Psoas muscle (tissue), 8 donors: ENCODE measurements at places on chromosomes 16 and 17.

- DNase-seq = no peak
Observed at GRCh38 chr16:28866454-28866804, 2.8 kb downstream of the SH2B1 start.

- no peak for DNase-seq
Observed at GRCh38 chr16:83849421-83849820, 41.6 kb downstream of the HSBP1 start.

- peak; percentile 82 for DNase-seq
Observed at GRCh38 chr16:86566601-86566965, at the start of gene FOXC2. TSS of gene FOXC2 (plus strand) at chr16:86566829. CDS start at chr16:86567336, 507 bp downstream.

DNA sequence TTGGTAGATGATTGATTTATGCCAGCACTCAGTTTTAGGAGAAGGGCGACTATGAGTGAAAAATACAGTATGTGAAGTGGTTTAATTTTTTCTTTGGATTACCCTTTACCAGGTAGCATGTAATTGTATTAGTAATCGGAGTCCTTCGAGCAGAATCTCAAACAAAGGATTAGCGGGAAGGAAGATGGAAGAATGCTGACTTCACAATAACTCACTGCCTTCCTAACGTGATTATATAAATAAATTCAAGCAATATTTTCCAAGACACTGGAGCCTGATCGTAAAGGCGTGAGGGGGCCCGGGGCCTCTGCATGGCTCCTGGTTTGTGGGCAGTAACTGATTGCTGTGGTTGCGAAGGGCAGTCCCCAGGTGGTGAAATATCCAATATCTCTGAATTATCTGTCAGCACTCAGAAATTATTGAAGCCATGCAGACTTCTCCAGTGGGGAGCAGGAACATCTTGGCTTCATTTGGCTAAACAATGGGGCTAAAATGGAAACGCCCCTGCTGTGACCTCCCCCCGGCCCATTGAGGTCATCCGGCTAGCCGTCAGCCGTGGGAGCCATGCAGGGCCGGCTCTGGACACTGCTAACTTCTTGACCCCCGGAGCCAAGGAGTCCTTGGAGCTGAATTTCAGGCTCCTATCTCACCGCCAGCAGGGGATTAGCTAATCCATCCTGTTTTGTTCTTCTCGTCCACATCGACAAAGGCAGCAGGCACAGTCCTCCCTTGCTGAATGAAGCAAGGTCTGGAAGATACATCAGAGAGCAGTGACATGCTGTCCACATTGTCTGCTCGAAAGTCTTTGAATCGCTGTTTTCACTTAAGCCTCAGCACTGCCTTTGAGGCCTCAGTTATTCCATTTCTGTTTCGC, 295.9 kb upstream of the N4BP1 start:
- no peak for DNase-seq

DNA sequence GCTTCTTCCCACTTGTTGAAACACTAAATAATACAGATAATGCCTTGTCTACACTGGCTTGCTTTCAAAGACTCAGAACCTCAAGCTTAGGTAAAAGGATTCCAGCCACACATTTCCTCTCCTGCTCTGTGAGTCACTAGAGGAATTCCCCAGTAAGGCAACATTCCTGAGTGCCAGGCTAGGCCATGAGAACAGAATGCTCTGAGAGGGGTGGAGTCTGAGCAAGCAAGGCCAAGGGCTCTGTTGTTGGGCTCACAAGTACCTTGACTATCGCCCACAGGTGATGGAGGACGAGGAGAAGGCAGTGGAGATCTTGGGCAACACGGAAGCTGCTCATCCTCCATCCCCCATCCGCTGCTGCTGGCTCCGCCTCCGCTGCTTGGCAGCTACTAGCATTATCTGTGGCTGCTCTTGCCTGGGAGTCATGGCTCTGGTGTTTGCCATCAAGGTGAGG, 6.7 kb upstream of the PHKG2 start:
- DNase-seq = no peak
